ENCODE measurements at places on chromosomes 6 and 20. TPM values are rescaled to one million over a fixed set of nuclear protein-coding genes. Genes with fewer than 3 reads are reported as not detected.

SPEF1 gene
- total RNA-seq: not detected

PACSIN1 gene
- 0.20 TPM for total RNA-seq

RWDD1 gene
- total RNA-seq: 30.9 TPM

MOG gene
- not detected for total RNA-seq

- no peak overlapping the region for H3K4me3 ChIP-seq
- no peak for DNase-seq
- peaks cover 31% of the 10 kb centered on the region for H3K36me3 ChIP-seq
- no peak overlapping the region for H3K27ac ChIP-seq
- no peaks in the 10 kb centered on the region for H3K27me3 ChIP-seq
These were observed 32.2 kb downstream of the E2F3 start for GRCh38 chr6:20433929-20434328.

DNA sequence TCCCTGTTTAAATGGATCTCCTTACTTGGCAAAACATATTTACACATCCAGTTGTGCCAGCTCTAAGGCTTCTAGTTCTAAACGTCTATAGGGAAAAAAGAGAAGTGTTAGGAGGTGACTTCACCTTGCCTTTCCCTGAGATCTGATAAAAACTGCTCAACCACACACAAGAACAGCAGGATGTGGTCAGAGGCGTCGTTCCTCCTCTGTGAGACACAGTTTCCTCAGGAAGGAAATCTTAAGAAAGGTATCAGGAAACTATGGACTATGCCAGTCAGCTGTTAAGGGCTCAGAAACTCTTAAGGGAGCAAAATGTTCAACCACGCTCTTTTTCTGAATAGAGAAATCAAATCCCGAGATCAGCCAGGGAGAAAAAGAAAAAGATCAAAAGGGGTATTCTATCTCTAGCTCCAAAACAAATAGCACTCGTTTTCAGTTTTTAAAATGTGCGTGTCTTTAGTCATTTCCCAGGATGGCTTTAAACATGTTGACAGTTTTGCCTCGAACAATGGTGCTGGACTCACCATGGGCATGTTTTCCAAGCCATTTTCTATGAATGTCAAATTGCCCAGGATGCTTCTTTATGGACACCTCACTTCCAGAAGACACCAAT is 154.5 kb downstream of the HACE1 start:
- DNase-seq: no peak

- H3K27ac ChIP-seq: no peak overlapping the region
- H3K27me3 ChIP-seq: no peaks in the 10 kb centered on the region
- H3K4me1 ChIP-seq: no peaks in the 10 kb centered on the region
- no peak for DNase-seq
These were observed 320.9 kb upstream of the SASH1 start for GRCh38 chr6:148021699-148022098.

DNA sequence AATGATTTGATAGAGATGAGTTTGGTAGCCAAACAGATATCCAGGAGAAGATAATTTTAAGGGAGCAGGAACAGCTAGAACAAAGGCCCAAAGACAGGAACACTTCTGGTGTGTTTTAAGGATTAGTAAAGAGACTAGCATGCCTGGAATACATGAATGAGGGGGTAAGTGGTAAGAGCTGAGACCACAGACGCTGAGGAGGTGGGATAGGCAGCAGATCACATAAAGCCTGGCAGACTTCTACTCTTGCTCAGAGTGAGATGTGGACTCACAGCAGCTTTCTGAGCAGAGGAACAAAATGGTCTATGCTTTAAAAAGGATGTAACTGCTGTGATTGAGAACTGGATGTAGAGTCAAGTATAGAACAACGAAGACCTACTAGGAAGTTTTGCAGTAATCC is 100.1 kb downstream of the EPHA7 start:
- no peak for DNase-seq
- H3K27ac ChIP-seq: no peak overlapping the region
- H3K27me3 ChIP-seq: no peaks in the 10 kb centered on the region
- no peaks in the 10 kb centered on the region for H3K36me3 ChIP-seq
- H3K4me3 ChIP-seq: no peak overlapping the region

DNA sequence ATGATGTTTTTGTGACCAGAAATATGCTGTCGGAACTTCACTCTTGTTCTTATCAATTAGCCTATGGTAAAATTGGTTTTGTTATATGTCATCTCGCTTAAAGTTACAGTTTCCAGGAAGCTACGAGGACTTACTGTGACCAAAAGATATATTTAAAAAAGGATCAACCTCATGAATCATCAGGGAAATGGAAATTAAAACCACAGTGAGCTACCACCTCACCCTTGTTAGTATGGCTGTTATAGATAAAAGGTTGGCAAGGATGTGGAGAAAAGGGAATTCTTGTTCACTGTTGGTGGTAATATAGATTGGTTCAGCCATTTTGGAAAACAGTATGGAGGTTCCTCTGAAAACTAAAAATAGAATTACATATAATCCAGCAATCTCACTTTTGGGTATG is 14.3 kb upstream of the INSM1 start:
- DNase-seq: no peak
- no peak overlapping the region for H3K27ac ChIP-seq
- H3K36me3 ChIP-seq: no peaks in the 10 kb centered on the region
- no peak overlapping the region for H3K4me3 ChIP-seq
- H3K4me1 ChIP-seq: no peaks in the 10 kb centered on the region

DNA sequence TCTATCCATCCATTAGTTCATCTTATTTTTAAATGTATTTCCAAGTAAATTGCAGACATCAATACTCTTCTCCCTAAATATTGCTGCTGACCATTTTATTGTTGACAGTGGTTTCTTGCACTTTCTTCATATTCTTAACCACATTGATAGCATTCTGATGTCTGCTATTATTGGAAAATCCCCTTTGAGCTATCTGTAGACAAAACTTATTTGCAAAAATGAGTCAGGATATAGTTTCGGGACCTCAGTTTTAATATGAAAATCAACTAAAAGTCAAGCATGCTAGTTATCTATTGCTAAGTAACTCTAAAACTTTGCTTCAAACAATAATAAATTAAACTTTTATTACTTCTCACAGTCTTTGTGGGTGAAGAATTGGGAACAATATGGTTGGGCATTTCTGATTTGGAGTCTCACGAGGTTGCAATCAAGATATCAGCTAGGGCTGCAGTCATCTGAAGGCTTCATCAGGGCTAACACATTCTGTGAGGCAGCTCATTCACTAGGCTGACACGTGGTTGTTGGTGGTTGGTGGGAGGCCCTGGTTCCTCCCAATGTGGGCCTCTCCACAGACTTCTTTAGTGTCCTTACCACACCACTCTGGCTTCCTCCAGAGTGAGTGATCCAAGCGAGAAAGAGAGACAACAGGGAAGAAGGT is 32.7 kb downstream of the CD109 start:
- H3K4me3 ChIP-seq: no peak overlapping the region
- DNase-seq: no peak
- H3K27me3 ChIP-seq: no peaks in the 10 kb centered on the region
- H3K36me3 ChIP-seq: no peaks in the 10 kb centered on the region

DNA sequence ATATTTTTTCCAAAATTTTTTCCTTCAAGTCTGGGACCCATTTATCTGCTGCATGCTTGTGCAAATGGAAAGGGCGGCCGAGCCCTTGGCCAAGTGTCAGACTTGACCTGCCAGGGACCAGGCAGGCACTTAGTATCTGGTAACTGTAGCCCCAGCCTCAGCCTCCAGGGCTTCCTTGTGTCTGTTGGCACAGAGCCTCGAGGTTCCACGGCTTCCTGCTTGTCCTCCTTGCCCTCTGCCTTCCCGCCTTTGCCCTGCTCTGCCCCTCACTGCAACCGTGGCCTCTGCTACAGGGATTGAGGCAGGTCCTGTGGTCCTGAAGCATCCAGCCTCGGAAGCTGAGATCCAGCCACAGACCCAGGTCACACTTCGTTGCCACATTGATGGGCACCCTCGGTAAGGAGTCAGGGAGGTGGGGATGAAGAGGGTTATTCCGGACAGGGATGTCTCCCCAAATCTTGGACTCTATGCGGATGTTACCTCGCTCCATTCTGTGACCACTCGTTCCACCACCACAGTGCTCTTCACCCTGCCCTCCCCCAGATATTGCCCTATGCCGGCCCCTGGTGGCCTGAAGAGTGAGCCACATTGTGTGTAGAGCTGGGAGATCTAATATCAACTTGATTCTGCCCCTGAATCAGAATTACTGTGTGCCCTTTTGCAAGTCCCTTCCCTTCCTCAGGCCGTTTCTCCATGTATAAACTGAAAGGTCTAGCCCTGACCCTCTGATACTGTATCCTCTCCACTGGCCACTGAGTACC is 41.5 kb upstream of the SRF start:
- H3K4me1 ChIP-seq: no peaks in the 10 kb centered on the region
- no peak for DNase-seq
- H3K36me3 ChIP-seq: no peaks in the 10 kb centered on the region
- H3K27me3 ChIP-seq: no peaks in the 10 kb centered on the region
- no peak overlapping the region for H3K4me3 ChIP-seq
- H3K27ac ChIP-seq: no peak overlapping the region

Measured in activated B cell treated with CpG ODN at 0.5 μM for 24 hours (primary cell).